ENCODE measurements at places on chromosomes 3 and 15.

DNA sequence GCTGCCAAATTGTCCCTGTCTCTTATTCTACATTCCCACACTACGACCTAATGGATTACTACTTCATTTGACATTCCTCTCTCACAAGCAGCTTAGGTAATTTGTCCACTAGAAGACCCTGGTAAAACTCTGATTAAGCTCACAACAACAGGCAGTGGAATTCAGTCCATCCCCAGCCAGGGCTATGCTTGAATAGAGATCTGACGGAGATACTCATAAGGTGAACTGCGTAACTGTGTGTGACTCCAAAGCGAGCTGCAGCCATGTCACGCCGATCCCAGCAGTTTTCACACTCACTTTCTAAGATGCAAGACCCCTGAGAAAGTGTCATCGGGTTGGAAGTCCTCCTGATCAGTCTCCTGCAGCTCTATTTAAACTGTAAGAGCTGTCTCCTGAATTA, 25.7 kb upstream of the ROBO2 start:
- no peak for DNase-seq

- DNase-seq: peak; percentile 94
Measured at GRCh38 chr3:189167027-189167766, 4.6 kb upstream of the TPRG1 start.

GRCh38 chr3:152938974-152939636, 104.2 kb downstream of the P2RY1 start:
- DNase-seq: no peak

DNA sequence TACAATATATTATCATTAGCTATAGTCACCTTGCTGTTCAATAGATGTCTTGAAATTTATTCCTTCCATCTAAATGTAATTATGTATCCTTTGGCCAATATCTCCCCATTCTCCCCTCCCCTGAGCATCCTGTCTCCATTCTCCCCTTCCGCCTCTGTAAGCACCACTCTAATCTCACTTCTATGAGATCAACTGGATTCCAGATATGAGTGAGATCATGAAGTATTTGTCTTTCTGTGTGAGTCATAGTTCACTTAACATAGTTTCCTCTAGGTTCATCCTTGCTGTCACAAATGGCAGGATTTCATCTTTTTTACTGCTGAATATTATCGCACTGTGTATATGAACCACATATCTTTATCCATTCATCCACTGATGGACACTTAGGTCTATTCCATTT, 148.8 kb upstream of the NDN start:
- no peak for DNase-seq

- peak; percentile 23 for DNase-seq
Measured at GRCh38 chr15:48006031-48006511, 114.7 kb upstream of the SLC24A5 start.

DNA sequence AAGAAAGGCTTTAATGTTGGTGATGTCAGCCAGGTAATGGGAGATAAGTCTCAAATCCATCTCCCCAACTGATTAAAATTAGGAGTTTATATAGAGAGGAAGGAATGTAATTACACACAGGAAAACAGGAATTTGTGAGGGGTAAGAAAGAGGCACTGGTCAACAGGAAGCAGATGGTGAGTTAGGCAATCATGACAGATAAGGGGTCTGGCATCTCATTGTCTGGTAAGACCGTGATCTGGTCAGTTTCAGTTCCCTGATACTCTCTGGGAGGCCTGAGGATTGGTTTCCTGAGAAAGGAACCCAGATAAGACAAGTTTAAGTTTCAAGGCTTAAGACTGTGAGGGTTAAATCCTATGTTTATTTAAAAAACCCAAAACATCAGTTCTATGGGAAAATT, 414.7 kb upstream of the ARRDC4 start:
- DNase-seq: no peak

All from RWPE1 (cell line).